ENCODE measurements at places on chromosomes 2 and 18. TPM values are rescaled to one million over a fixed set of nuclear protein-coding genes. Genes with fewer than 3 reads are reported as not detected.

FAM124B gene
- not detected for total RNA-seq

FSHR gene
- total RNA-seq: not detected

TMEM198 gene
- total RNA-seq: 1.6 TPM

RPRM gene
- not detected for total RNA-seq

TCF4 gene
- 9.3 TPM for total RNA-seq

SKA1 gene
- 23.9 TPM for total RNA-seq

DNA sequence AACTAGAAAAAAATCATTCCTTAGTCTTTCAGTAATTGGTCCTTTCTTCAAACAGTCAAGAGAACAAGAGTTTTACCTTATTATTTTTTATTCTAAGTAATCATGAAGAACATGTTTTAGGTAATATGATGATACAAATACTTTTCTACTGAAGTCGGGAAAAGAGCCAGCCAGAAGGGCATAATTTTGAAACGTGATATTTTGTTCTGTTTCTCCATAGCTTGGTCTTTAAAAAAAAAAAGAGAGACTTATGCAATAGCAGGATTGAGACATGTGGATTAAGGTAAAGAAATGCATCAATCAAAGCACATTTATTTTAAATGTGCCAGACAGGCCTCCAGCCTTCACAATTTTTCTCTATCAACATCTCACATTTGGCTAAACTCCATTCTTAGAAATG lies 1016.8 kb downstream of the CNTNAP5 start:
- DNase-seq: no peak

- no peak for DNase-seq
Observed at GRCh38 chr2:70828914-70829824, 6.4 kb downstream of the CD207 start.

- no peak for DNase-seq
Observed at GRCh38 chr2:97979904-97980303, 15.8 kb downstream of the TMEM131 start.

DNA sequence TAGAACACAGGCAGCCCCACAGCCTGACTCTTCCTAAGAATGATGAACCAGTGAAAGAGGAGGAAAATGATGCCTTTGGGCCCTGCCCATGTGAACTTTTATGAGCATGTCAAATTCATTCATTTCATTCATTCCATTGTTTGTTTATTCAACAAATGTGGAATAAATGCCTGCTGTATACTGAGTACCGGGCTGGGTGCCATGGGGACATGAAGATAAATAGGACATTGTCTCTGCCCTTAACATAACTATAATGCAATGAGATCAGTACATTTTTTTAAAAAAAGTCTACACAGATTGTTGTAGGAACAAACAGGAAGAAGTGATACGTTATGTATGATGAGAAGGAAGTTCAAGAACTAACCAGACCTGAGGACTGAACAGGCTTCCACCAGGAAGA lies 14.7 kb downstream of the MREG start:
- DNase-seq: no peak

DNA sequence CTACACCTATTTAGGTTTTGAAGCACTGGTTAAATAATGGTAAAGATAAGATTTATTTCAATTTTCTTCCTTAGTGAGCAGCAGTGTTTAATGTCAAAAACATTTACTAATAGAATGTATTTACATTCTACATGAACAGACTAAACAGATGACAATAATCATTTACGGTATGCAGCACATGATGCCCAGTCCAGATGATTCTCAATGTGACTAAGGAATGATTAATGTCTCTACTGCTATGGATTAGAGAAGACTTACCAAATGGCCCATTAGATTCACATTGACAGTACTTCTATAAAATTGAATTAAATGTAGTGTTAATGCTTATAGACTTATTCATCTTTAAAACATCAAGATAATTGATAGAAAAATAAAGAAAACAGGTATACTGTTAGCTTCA lies 22.1 kb upstream of the SLC5A7 start:
- DNase-seq: no peak

GRCh38 chr2:195337597-195337996 lies 319.4 kb upstream of the SLC39A10 start:
- DNase-seq: no peak

- no peak for DNase-seq
Observed at GRCh38 chr2:50345701-50346591, 686.0 kb downstream of the NRXN1 start.

DNA sequence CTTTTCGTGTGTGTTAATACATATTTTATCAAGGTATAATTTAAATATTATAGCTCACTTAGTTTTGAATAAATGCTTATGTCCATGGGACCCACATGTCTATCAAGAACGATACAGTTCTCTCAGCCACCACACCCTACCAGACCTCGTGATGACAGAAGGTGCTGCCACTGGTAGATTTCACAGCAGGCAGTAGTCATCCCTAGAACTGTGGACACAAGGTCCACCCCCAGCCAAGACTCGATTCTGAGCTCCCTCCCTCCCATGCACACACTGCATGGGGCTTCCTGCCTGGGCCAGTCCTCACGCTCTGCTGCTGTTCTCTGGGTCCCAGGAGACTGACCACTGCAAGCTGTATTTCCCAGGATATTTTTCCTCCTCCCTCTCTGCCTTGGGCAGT lies 26.5 kb upstream of the CREB1 start:
- DNase-seq: no peak
